Fibroblast of skin of left biceps (primary cell): ENCODE measurements at places on chromosomes 13 and 19.

DNA sequence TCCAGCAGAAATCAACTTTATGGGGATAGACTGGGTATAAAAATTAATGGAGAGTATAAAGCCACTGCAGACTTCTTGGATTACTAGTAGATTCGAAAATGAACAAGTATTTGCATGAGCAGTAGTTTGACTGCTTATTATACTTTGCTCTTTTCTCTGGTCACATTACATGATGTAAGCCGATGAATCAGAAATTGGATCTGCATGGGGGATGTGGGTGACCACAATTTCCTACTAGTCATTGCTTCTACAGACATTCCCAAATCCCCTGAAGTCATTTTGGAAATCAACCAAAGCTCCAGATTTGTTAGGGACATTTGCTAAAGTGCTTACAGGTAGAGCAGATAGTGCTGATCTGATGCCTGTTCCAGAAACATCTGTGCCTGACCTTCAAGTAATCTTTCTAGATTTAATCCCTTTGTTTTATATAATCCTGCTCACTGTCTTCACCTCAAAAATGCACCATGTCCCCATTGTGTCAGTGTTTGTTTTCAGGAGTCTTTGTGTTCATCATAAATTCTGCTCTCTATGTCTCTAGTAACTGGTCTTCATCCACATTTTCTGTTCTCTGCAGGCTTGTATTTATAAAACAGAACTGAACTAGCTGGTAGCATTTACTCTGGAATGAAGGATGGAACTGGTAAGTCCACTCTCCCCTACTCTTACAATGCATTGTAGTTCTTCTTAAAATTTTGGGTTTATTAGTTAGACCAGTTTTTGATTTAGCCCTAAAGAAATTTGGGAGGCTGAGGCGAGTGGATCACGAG is 201.5 kb upstream of the CSNK1A1L start:
- peak; percentile 91 for DNase-seq

GRCh38 chr13:48304143-48304876 is 759 bp downstream of the RB1 start:
- DNase-seq, result no peak

- DNase-seq, result no peak
Measured at GRCh38 chr13:40178130-40178529, 488.3 kb downstream of the FOXO1 start.

- DNase-seq, result no peak
Measured at GRCh38 chr13:99192480-99192879, 8.2 kb upstream of the UBAC2 start.

DNA sequence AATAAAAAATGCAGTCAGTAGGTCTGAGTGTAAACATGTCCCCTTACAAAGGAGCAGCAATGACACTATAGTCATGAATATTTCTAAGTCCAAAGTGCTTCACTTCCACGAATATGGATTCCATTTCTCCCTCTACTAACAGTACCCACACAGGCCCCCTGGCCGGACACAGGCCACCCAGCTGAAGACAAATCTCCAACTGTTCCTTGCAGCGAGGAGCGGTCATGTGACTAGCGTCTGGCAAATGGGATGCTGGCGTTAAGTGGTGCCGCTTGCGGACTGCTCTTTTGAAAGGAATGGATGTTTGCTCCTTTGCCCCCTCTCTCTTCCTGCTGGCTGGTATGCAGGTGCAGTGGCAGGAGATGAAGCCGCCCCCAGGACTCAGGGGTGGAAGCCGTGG is 16.2 kb downstream of the PPP1R12C start:
- DNase-seq, result no peak

GRCh38 chr13:95896301-95896700 is 156.9 kb downstream of the UGGT2 start:
- no peak for DNase-seq

GRCh38 chr13:32225481-32225931 is 89.7 kb downstream of the ZAR1L start:
- peak; percentile 33 for DNase-seq

DNA sequence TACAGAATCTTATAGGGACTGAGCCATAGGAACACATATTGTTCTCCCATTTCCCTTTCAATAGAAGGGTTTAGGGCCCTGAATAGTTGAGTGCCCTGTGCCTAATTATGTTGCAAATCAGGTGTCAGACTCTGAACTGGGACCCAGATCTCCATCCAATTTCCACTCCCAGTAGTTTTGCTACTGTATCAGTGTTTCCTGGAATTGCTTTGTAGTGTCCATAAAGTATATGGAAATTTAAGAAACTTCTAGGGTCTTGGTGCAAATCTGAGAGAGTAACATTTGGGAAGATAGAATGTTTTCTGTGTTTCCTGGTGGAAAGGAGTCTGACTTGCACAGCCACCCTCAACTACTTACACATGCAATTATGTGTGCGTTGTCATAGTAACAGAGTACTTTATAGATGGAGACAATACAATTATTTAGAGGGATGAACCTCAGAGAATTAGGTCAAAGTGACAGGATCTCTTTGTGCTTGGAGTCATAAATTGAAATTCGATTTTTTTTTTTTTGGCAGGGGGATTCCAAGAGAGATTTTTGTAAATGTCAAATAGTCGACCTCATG is 646 bp upstream of the SLC10A2 start:
- DNase-seq, result no peak

DNA sequence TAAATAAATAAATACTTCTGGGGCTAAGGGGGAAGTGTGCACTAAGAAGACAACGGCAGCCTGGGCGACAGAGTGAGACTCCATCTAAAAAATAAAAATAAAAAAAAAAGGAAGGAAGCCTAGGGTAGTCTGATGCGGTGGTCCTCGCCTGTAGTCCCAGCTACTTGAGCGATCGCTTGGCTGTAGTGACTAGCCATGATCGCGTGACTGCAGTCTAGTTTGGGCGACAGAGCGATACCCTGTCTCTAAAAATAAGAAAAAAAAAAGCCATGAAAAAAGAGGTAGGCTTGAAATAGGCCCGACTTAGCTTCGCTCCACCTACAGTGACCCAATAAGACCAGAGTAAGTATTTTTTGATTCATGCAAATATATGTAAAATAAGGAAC is 661 bp upstream of the BABAM1 start:
- no peak for DNase-seq

DNA sequence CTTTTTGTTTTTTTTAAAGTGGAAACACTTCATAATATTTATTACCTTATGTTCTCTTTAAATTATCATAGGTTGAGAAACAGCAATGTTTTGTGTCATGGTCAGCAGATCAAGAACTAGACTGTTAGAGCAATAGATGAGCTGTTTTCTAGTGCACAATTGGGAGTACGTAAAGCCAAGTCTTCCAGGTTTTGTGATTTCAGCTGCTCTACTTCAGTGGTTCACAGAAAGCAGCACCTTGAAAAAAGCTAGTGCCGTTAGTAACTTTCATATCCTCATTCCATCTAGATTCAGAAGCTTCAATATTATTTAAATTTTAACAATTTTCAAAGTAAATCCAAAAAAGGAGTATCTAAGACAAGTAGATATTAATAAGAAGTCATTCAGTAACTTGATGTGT is 1.9 kb downstream of the GPR18 start:
- no peak for DNase-seq

GRCh38 chr19:44611812-44612295 is 1.5 kb upstream of the IGSF23 start:
- DNase-seq, result no peak

DNA sequence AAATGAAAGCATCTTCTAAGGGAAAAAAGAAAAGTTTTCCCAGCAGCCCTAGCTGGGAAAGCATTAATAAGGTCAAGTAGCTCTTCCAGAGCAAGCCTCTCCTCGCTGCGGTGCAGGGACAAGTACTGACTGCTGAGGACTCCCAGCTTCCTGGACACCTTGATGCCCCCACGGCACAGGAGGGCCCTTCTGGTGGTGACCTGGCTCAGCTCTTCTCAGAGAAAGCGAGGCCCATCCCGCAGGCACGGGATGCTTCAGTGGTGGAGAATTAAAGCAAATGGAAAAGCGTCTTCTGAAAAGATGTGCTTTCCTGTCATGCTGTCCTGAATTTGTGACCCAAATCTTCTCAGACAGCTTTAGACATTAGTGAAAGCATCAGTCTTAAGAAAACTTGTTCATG is 38.8 kb upstream of the LATS2 start:
- DNase-seq, result no peak

DNA sequence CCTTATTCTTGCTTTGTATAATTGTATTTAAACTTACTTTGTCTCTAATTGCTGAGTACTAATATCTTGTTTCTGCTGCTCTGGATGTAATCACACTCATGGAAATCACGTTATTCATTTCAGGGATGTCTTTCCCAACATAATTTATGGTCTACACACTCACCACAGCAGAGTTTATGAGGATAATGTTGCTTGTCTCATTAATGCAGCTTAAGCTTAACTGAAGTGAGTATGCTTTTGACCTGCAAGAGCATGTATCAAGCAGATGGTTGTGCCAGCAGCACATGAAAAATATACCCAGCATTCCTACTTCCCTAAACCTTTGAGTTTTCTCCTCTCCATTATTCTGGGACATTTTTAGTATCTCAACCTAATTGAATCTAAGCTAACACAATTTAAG is 1080.9 kb downstream of the SLITRK5 start:
- DNase-seq, result no peak

GRCh38 chr19:54341295-54341694 is 2.3 kb upstream of the LILRA4 start:
- DNase-seq, result no peak

- DNase-seq, result peak; percentile 15
Measured at GRCh38 chr13:46751811-46752635, 44.9 kb downstream of the ESD start.

DNA sequence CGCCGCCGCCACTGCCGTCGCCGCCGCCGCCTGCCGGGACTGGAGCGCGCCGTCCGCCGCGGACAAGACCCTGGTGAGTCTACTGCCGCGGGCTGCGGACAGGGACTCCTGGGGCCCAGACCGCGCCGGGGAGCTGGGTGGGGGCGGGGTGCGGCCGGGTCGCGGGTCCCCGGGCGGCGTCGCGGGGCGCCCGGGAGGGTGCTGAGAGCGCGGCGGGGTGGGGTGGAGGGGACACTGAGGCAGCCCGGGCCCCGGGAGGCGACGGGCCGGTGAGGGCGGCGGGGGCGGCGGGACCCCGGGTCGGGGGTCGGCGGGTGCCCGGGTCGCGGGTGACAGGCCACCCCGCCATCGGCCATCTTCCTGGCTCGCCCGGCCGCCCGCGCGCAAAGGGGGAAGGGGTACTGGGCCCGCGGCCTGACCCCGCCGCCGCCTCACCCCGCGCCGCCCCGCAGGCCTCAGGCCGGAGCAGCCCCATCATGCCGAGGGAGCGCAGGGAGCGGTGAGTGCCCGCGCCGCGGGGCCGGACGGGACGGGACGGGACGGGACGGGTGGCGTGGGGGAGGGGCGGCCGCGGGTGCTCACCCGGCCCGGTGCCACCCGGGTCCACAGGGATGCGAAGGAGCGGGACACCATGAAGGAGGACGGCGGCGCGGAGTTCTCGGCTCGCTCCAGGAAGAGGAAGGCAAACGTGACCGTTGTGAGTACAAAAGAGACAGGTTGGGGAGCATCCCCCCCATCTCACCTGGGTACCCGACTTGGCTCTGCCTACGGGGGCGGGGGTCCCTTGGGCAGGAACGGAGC is 489 bp downstream of the CCNE1 start:
- no peak for DNase-seq

DNA sequence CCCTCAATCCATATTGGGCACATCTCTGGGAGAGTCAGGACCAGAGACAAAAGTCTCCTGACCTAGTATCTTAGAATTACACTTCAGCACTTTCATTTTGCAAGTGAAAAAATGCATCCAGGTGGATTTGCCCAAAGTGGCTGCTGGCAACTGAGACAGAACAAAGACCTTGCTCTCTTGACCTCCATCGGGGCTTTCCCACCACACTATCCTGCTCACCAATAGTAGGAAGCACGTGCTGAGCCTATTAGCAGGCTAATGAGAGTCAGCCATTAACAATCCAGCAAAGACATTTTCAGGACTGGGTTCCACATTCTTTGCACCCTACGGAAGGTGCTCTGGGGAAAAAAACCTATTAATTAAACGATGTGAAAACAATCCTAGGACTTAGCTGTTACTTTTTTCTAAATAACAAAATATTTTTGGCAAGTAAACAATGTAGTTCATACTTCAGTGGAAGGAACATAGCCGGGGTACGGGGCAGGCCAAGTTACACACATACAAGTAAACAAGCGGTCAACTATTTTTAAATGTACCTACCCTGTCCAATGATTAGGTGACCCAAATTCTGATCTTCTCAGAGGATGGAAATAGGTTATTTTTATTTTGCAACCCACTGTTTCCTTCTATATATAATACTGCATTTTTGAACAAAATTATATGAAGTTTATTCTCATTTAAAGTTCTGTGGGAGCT is 78.6 kb downstream of the CDADC1 start:
- DNase-seq, result no peak

GRCh38 chr13:42114912-42115311 is 66.5 kb downstream of the DGKH start:
- no peak for DNase-seq

DNA sequence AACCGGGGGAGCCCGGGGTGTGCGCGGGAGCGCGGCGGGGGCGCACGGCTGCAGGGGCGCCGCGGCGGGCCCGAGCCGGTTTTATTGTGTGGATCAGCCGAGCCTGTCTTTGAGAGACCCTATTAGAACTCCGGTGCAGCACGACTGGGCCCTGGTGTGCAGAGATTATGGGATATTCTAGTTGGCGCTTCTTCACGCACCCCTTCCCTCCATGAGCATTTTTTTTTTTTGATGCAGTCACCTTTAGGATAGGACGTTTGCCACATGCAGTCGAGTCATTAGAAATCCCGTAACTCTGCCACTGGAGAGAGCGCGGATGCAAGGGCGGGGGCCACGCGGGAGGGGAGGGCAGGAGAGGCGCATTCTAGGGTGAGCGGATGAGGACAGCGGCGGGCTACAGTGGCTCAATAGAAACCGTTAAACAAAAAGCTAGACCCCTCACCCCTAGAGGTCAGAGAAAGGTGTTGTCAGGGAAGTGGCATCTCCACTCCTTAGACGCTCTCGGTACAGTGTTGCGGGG is 3.7 kb downstream of the FGF9 start:
- DNase-seq, result no peak

GRCh38 chr19:12913011-12913561 is 6.0 kb downstream of the SYCE2 start:
- DNase-seq, result peak; percentile 33

- DNase-seq, result no peak
Measured at GRCh38 chr19:14563989-14564651, 7.7 kb downstream of the NDUFB7 start.

- DNase-seq, result no peak
Measured at GRCh38 chr13:46181377-46181839, 569 bp downstream of the LCP1 start.

DNA sequence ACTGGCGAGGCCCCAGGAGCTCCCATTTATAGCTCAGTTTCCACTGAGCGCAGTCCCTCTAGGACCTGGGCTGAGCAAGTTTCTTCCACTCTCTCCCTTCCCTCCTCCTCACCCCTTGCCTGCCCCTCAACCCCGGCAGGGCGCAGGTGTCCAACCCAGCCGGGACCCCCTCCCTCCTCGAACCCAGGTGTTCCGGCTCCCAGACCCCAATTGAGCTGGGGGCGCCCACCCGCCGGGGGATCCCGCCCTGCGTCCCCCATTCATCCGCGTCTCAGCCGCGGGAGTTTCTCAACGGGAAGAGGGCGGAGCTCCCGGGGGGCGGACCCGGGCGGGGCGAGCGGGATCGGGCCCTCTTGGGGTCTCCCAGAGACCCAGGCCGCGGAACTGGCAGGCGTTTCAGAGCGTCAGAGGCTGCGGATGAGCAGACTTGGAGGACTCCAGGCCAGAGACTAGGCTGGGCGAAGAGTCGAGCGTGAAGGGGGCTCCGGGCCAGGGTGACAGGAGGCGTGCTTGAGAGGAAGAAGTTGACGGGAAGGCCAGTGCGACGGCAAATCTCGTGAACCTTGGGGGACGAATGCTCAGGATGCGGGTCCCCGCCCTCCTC is at the start of gene KIRREL2:
Gene KIRREL2, plus strand, starts transcription at position 366 of the 604 bp plus-strand sequence. Its CDS starts 209 bp downstream, at position 575.
- no peak for DNase-seq
